Cardiac ventricle fibroblast (primary cell): ENCODE measurements at places on chromosomes 5 and 9. TPM values are rescaled to one million over a fixed set of nuclear protein-coding genes. Genes with fewer than 3 reads are reported as not detected.

Gene IFNK
- total RNA-seq: not detected in 2 replicates

Gene NAIP
- 2.9 and 4.4 TPM in 2 replicates for total RNA-seq

Gene NR5A1
- not detected in 2 replicates for total RNA-seq

Gene FGF1
- total RNA-seq: 0.20 and 0.69 TPM in 2 replicates

Gene SPINK7
- not detected in 2 replicates for total RNA-seq

Gene DBH
- not detected in 2 replicates for total RNA-seq

Gene PAM
- 176 and 248 TPM in 2 replicates for total RNA-seq
